ENCODE measurements at places on chromosomes 2 and 18. TPM values are rescaled to one million over a fixed set of nuclear protein-coding genes. Genes with fewer than 3 reads are reported as not detected.
A peak's percentile ranks its signal among the peaks of the same experiment; 100 is the strongest.

The ALPI gene
- total RNA-seq, result not detected

The FOXD4L1 gene
- 0.58 TPM for total RNA-seq

The CCDC74B gene
- total RNA-seq, result 1.0 TPM

DNA sequence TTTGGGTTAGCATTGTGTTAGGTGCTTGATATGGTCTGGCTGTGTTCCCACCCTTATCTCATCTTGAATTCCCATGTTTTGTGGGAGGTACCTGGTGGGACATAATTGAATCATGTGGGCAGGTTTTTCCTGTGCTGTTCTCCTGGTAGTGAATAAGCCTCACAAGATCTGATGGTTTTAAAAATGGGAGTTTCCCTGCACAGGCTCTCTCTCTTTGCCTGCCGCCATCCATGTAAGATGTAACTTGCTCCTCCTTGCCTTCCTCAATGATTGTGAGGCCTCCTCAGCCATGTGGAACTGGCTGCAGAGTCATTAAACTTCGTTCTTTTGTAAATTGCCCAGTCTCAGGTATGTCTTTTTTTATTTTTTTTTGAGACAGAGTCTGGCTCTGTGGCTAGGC lies 2.8 kb downstream of the MSH2 start:
- H3K4me1 ChIP-seq, result peaks cover 8% of the 10 kb centered on the region
- H3K27ac ChIP-seq, result no peak overlapping the region
- no peaks in the 10 kb centered on the region for H3K27me3 ChIP-seq
- H3K36me3 ChIP-seq, result peaks cover 7% of the 10 kb centered on the region
- H3K4me3 ChIP-seq, result no peak overlapping the region

- H3K4me3 ChIP-seq, result no peak overlapping the region
- peaks cover 10% of the 10 kb centered on the region for H3K4me1 ChIP-seq
- no peak overlapping the region for H3K27ac ChIP-seq
Measured at GRCh38 chr2:128362176-128362888, 43.7 kb upstream of the HS6ST1 start.

DNA sequence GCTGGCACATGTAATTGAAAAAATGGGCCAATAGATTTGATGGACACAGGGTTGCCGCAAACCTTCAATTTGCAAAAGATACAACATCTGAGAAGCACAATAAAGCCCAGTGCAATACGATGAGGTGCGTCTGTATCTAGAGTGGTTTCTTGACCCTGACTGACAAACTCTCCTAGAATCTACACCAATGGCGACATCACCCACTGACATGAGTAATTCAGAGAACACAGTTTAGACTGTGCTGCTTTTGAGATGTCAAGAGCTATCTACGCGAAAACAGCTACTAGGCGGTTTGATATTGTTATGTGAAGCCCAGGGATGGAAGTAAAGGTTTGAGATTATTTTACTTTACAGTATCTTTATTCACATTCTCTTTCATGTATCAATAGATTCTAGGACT lies 104.9 kb downstream of the EIPR1 start:
- no peak for DNase-seq
- H3K36me3 ChIP-seq, result no peaks in the 10 kb centered on the region
- no peaks in the 10 kb centered on the region for H3K4me1 ChIP-seq
- no peaks in the 10 kb centered on the region for H3K27me3 ChIP-seq
- no peak overlapping the region for H3K4me3 ChIP-seq

DNA sequence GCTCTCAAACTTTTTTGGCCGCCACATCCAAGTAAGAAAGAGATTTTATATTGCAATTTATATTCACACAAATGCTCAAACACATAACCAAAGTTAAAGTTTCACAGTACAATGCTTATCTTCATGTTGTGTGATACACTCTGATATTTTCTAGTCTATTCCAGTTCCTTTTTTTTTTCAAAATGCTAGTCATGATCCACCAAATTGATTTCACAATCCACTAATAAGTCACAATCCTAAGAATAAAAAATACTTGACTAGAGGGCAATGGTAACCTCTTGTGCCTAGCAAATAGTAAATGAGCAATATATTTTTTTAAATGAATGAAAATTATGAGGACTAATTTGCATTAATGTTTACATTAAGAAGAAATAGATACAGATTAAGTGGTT lies 5.8 kb upstream of the PTPN4 start:
- no peaks in the 10 kb centered on the region for H3K36me3 ChIP-seq
- no peaks in the 10 kb centered on the region for H3K27me3 ChIP-seq
- no peak overlapping the region for H3K4me3 ChIP-seq
- H3K27ac ChIP-seq, result no peak overlapping the region
- no peaks in the 10 kb centered on the region for H3K4me1 ChIP-seq

DNA sequence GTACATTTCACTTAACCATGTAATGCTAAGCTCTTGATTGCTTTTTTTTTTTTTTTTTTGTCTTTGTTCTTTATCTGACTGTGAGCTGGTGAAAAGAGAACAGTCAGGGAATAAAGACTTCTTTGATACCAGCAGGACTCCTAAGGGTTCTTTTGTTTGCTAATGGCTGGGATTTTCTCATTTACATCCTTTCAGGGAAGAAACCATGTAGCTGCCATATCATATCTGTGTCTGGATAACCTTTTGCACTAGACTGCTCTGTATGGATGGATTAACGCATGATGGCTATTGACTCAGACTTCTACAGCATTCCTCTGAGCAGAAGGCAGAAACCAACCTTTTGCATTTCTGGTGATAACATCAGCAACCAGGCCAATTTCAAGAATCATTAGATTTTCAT lies 504.0 kb downstream of the LRRTM4 start:
- H3K4me3 ChIP-seq, result no peak overlapping the region
- H3K4me1 ChIP-seq, result peaks cover 6% of the 10 kb centered on the region
- no peaks in the 10 kb centered on the region for H3K27me3 ChIP-seq
- no peak overlapping the region for H3K27ac ChIP-seq
- DNase-seq, result no peak

GRCh38 chr2:56185582-56186046 lies 1.8 kb downstream of the CCDC85A start:
- peak overlapping the region; percentile 75 for H3K4me3 ChIP-seq
- H3K4me1 ChIP-seq, result peaks cover 26% of the 10 kb centered on the region
- H3K27ac ChIP-seq, result no peak overlapping the region
- H3K36me3 ChIP-seq, result no peaks in the 10 kb centered on the region

GRCh38 chr2:98548920-98549818 lies 59.1 kb downstream of the COA5 start:
- H3K4me1 ChIP-seq, result no peaks in the 10 kb centered on the region
- H3K36me3 ChIP-seq, result peaks cover 99% of the 10 kb centered on the region
- H3K4me3 ChIP-seq, result no peak overlapping the region
- H3K27me3 ChIP-seq, result no peaks in the 10 kb centered on the region

GRCh38 chr2:164792316-164793170 lies 49.1 kb downstream of the COBLL1 start:
- H3K4me3 ChIP-seq, result no peak overlapping the region
- DNase-seq, result no peak
- no peak overlapping the region for H3K27ac ChIP-seq
- H3K27me3 ChIP-seq, result no peaks in the 10 kb centered on the region
- no peaks in the 10 kb centered on the region for H3K36me3 ChIP-seq
- H3K4me1 ChIP-seq, result peaks cover 18% of the 10 kb centered on the region

GRCh38 chr2:43326101-43326825 lies 99.9 kb upstream of the ZFP36L2 start:
- H3K4me1 ChIP-seq, result peaks cover 39% of the 10 kb centered on the region
- H3K27ac ChIP-seq, result peak overlapping the region; percentile 66
- DNase-seq, result no peak
- no peaks in the 10 kb centered on the region for H3K27me3 ChIP-seq
- no peak overlapping the region for H3K4me3 ChIP-seq

DNA sequence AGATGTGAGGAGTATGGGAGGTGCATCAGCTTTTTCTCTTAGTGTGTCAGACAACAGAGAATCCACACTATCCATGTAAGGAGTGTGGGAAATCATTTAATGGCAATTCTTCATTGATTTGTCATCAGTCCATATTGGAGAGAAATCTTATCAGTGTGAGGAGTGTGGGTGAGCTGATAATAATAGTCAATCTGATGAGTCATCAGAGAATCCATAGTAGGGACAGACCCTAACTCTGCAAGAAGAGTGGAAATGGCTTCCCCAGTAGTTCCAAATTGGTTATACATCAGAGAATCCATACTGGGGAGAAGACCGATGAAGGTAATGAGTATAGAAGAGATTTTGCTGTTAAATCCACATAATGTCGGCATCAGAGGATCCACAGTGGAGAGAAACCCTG lies 150.5 kb upstream of the THUMPD2 start:
- peaks cover 5% of the 10 kb centered on the region for H3K4me1 ChIP-seq
- no peak overlapping the region for H3K4me3 ChIP-seq
- H3K27ac ChIP-seq, result no peak overlapping the region
- no peak for DNase-seq
- H3K27me3 ChIP-seq, result no peaks in the 10 kb centered on the region

- H3K27me3 ChIP-seq, result no peaks in the 10 kb centered on the region
- no peak overlapping the region for H3K4me3 ChIP-seq
- DNase-seq, result no peak
- no peaks in the 10 kb centered on the region for H3K36me3 ChIP-seq
- H3K27ac ChIP-seq, result no peak overlapping the region
Measured at GRCh38 chr18:35564795-35565453, 16.6 kb upstream of the GALNT1 start.

DNA sequence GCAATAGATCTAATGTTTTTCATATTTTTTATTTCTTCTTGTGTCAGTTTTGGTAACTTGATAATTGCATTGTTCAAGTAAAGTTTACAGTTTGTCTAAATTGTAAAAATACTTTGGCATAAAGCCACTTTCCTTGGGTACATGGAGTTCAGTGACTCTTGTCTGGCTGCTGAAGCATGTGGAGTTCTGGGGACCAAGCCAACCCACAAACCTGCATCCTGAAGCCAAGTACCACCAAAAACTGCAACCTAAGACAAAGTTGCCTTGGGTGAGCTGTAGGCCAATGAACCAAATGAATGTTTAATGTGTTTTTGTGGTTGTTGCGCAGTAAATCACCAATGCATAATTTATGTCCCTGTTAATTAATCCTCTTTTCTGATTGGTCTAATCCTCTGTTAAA lies 872.6 kb downstream of the BCL11A start:
- no peaks in the 10 kb centered on the region for H3K27me3 ChIP-seq
- H3K4me3 ChIP-seq, result no peak overlapping the region
- peaks cover 10% of the 10 kb centered on the region for H3K4me1 ChIP-seq
- no peak for DNase-seq
- H3K27ac ChIP-seq, result no peak overlapping the region

DNA sequence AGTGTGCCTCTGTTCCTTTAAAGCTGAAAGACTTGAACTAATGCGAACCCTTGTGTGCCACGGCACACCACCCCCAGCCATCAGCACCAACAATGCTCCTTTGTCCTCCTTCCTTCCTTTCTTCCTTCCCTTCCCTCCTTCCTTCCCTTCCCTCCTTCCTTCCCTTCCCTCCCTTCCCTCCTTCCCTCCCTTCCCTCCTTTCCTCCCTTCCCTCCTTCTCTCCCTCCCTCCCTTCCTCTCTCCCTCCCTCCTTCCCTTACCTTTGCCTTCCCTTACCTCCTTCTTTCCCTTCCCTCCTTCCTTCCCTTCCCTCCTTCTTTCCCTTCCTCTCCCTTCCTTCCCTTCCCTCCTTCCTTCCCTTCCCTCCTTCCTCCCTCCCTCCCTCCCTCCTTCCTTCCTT lies 208.3 kb upstream of the PXDN start:
- H3K4me1 ChIP-seq, result no peaks in the 10 kb centered on the region
- H3K27me3 ChIP-seq, result peaks cover 29% of the 10 kb centered on the region
- H3K36me3 ChIP-seq, result no peaks in the 10 kb centered on the region
- no peak overlapping the region for H3K4me3 ChIP-seq
- no peak for DNase-seq
- no peak overlapping the region for H3K27ac ChIP-seq

DNA sequence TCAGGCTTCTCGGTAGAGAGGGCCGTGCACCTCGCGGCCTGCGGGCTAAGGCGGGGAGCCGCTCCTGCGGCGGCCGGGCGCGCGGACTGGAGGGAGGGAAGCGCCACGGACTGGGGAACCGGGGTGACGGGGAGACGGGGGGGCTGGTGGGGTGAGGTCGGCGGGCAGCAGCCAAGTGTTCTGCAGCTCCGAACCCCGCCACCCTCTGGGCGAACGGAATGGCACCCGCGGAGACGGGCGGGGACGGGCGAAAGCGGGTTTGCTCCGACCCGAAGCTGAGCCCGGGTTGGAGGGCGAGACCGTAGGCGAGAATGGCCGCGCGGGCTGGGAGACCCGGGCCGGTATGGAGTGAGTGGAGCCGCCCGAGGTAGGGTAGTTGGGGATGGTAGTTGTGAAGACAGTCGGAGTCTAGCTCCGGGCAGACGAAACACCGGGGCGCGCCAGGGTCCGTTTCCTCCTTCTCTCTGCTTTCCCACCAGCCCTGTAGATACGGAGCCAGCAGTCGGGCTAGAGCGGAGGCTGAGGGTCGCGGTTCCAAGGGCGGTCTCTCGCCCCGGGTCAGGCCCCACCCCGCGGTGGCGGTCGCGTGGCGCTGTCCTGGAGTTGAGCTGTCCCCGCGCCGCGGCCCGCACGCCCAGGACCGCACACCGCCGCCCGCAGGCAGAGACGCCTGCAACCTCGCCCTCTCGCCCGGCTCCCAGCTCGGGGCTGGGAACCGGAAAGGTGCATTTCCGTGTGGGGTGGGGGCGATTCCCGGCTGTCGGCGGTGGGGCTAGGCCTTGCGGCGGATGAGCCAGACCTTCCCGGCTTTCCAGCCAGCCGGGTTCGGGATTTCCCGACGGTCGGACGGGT lies 160.3 kb upstream of the SIX2 start:
- no peaks in the 10 kb centered on the region for H3K36me3 ChIP-seq
- peak overlapping the region; percentile 54 for H3K4me3 ChIP-seq
- H3K4me1 ChIP-seq, result peaks cover 21% of the 10 kb centered on the region

GRCh38 chr18:53753601-53754000 lies 470.9 kb downstream of the MBD2 start:
- no peaks in the 10 kb centered on the region for H3K36me3 ChIP-seq
- no peak overlapping the region for H3K27ac ChIP-seq
- DNase-seq, result no peak
- H3K4me1 ChIP-seq, result peaks cover 19% of the 10 kb centered on the region
- H3K4me3 ChIP-seq, result no peak overlapping the region
- H3K27me3 ChIP-seq, result no peaks in the 10 kb centered on the region

DNA sequence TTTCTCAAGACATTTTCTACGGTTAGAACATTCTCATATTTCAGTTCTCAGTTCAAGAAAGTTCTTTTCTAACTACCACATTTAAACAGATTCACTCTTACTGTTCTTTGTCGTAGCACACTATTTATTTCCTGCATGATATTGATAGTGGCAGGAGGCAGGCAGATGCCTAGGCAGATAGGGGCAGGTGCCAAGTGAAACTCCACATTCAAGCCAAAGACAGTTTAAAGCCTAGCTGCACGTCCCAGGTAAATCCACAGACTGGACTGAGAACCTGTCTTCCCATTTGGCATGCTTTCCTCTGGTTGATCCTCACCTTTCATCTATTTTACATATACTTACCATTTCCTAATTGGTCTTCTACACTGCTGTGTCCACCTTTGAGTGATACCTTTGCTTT lies 359.3 kb downstream of the TMX3 start:
- H3K36me3 ChIP-seq, result no peaks in the 10 kb centered on the region
- no peaks in the 10 kb centered on the region for H3K4me1 ChIP-seq
- H3K27ac ChIP-seq, result no peak overlapping the region
- no peak overlapping the region for H3K4me3 ChIP-seq

GRCh38 chr2:113266431-113266830 lies 12.3 kb downstream of the PAX8 start:
- H3K4me3 ChIP-seq, result no peak overlapping the region
- H3K27ac ChIP-seq, result no peak overlapping the region
- no peak for DNase-seq
- peaks cover 3% of the 10 kb centered on the region for H3K36me3 ChIP-seq
- H3K4me1 ChIP-seq, result no peaks in the 10 kb centered on the region
